ENCODE measurements at places on chromosomes 5 and 9. TPM values are rescaled to one million over a fixed set of nuclear protein-coding genes. Genes with fewer than 3 reads are reported as not detected.
A peak's percentile ranks its signal among the peaks of the same experiment; 100 is the strongest.

DNA sequence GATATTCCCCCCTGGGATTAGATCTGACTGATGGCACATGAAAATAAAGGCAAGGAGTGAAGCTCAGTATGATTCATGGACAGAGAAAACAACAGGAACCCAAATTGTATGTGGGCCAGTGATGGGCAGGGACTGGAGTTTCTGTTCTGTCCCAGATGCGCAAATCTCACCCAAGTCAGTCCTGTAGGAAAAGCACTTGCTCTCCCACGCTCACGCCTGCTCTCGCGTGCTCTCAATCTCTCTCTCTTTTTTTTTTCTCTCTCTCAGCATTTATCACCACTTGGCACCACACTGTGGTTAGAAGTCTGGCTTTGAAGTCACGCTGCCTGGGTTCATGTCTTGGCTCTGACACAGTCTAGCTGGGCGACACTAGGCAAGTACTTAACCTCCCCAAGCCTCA is 106.5 kb upstream of the LRRTM2 start:
- peak overlapping the region; percentile 9 for H3K27ac ChIP-seq
- H3K4me3 ChIP-seq: no peak overlapping the region
- H3K36me3 ChIP-seq: no peaks in the 10 kb centered on the region
- H3K4me1 ChIP-seq: no peaks in the 10 kb centered on the region
- DNase-seq: no peak

- no peak overlapping the region for H3K4me3 ChIP-seq
- H3K4me1 ChIP-seq: no peaks in the 10 kb centered on the region
- DNase-seq: no peak
- H3K36me3 ChIP-seq: no peaks in the 10 kb centered on the region
Observed at GRCh38 chr9:131477816-131478419, 24.8 kb upstream of the POMT1 start.

GRCh38 chr9:5205071-5205470 is 19.6 kb upstream of the INSL6 start:
- H3K27ac ChIP-seq: no peak overlapping the region
- no peak overlapping the region for H3K4me3 ChIP-seq
- no peaks in the 10 kb centered on the region for H3K27me3 ChIP-seq
- DNase-seq: no peak
- no peaks in the 10 kb centered on the region for H3K36me3 ChIP-seq

DNA sequence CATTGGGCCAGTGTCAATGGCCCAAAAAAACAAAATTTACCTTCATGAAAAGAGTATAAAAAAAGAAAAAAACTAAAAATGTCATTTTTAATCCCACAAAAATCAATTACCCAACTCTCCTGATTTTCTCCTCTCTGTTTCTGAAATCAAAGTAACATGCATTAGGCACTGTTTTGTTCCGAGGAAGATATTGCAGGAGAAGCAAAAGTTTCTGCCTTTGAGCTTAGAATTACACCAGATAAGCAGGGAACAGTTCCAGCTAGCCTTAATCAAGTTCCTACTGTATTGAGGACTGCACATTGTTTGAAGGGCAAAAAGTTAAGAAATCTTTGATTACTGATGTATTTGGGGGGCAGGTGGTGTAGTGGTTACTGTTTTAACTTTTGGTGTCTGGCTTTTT is 1.1 kb upstream of the PRKAA1 start:
- H3K27ac ChIP-seq: peak overlapping the region; percentile 98
- peak overlapping the region; percentile 70 for H3K4me3 ChIP-seq
- H3K27me3 ChIP-seq: no peaks in the 10 kb centered on the region

DNA sequence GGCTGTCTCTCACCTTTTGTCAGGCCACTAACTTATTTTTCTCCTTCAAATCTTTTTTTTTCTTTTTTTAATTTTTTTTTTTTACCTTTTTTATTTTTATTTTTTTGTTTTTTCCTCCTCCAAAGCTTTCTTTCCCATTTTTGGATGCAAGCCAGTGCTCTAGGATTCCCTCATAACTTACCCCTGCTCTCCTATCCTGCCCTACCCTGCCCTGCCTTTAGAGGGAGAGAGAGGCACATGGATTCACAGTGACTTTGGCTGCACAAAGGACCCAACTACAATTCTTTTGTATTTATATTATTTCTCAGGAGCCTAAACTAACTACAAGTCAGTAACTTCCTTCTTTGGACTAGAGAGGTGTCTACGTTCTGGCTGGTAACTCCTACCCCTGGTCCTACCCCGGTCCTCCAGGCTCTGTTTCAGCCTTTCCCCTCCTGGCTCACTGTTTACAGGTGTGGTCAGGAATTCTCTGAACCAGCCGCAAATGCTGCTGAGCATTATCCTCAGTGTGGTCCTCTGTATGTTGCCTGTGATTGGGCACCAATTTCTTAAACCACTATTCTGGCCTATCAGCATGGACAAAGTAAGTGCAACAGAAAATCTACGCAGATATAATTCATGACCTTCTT is 8.4 kb upstream of the RUSC2 start:
- no peak overlapping the region for H3K27ac ChIP-seq
- no peak overlapping the region for H3K4me3 ChIP-seq
- peak; percentile 26 for DNase-seq
- no peaks in the 10 kb centered on the region for H3K4me1 ChIP-seq
- H3K36me3 ChIP-seq: no peaks in the 10 kb centered on the region

GRCh38 chr5:88660947-88661805 is 221.8 kb downstream of the MEF2C start:
- peak; percentile 39 for DNase-seq
- H3K36me3 ChIP-seq: no peaks in the 10 kb centered on the region
- no peaks in the 10 kb centered on the region for H3K4me1 ChIP-seq
- H3K27ac ChIP-seq: no peak overlapping the region

- H3K27ac ChIP-seq: no peak overlapping the region
- no peak overlapping the region for H3K4me3 ChIP-seq
- no peaks in the 10 kb centered on the region for H3K27me3 ChIP-seq
- no peaks in the 10 kb centered on the region for H3K4me1 ChIP-seq
Observed at GRCh38 chr5:180018347-180019060, 53.1 kb downstream of the RNF130 start.

GRCh38 chr5:1768283-1769000 is 31.2 kb downstream of the MRPL36 start:
- DNase-seq: no peak
- no peaks in the 10 kb centered on the region for H3K4me1 ChIP-seq
- H3K27me3 ChIP-seq: no peaks in the 10 kb centered on the region
- no peak overlapping the region for H3K27ac ChIP-seq

GRCh38 chr5:80654054-80654390 is 430 bp upstream of the MSH3 start:
- DNase-seq: no peak
- H3K27ac ChIP-seq: no peak overlapping the region
- H3K4me1 ChIP-seq: no peaks in the 10 kb centered on the region
- H3K4me3 ChIP-seq: peak overlapping the region; percentile 93

DNA sequence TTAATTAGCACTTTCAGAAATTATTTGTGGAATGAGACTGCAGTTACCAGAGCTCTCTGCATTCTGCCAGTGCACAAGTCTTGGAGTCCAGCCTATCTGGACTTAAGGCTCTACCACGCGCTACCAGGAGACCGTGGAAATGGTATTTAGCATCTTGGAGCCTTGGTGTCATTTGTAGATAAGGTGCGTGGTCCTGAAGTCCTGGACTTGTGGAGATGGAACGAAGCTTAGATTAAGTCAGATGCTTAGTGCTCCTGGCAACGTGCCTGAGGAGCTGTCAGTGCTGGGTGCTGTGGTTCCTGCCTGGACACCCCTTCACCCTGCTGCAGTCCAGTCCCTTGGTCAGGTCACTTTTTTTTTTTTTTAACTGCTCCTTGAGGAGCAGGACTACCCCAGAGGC is 59.7 kb downstream of the RCL1 start:
- no peaks in the 10 kb centered on the region for H3K27me3 ChIP-seq
- DNase-seq: no peak
- no peak overlapping the region for H3K27ac ChIP-seq
- no peaks in the 10 kb centered on the region for H3K36me3 ChIP-seq
- no peaks in the 10 kb centered on the region for H3K4me1 ChIP-seq

GRCh38 chr9:135980926-135981630 is 19.9 kb upstream of the UBAC1 start:
- H3K4me3 ChIP-seq: no peak overlapping the region
- H3K36me3 ChIP-seq: no peaks in the 10 kb centered on the region
- no peaks in the 10 kb centered on the region for H3K4me1 ChIP-seq
- no peaks in the 10 kb centered on the region for H3K27me3 ChIP-seq

DNA sequence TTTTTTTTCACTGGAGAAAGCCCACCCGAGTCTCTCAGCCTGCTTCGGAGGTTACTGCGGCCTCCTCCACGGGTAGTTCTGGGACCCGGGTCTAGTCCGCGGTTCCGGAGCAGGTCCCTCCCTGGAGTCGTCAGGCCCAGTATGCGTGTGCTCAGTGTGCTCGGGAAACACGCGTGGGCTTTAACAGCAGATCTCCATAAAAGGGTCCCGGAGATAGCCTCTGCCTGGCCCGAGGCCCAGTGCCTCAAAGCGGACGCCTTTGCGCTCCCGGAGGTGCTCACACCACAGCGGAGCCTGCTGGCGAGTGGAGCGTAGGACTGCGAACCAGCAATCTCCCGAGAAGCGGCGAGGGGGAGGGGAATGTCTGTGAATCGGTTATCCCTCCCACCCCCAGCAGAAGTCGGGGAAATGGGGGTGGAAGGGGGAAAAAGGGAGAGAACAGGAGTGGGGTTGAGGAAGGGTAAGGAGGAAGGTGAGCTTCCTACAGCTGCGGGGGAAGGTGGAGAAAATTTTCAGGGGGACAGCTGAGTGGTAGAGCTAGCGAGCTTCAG is 28.7 kb downstream of the CDKN2A start:
- no peaks in the 10 kb centered on the region for H3K36me3 ChIP-seq
- no peak overlapping the region for H3K4me3 ChIP-seq
- peaks cover 22% of the 10 kb centered on the region for H3K27me3 ChIP-seq

- no peak overlapping the region for H3K27ac ChIP-seq
- H3K4me3 ChIP-seq: no peak overlapping the region
- no peak for DNase-seq
- H3K36me3 ChIP-seq: no peaks in the 10 kb centered on the region
- no peaks in the 10 kb centered on the region for H3K27me3 ChIP-seq
Observed at GRCh38 chr9:78097541-78097940, 65.9 kb upstream of the GNAQ start.

DNA sequence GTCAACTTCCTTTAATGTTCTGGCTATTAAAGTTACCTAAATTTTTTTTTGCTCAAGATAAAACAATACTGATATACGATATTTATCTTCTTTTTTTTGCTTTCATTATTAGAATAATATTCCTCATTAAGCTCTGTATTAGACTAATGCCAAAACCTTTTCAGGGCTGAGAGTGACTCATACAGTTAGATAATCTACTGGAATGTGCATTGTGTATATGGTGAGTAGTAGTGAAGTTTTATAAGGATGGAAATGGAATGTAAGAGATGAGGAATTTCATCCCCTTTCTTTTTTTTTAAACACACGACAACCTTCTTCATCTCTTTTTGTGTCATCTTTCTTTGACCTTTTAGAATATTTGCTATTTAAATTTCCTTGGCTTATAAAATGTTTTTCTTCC is 268.6 kb downstream of the ISL1 start:
- H3K4me3 ChIP-seq: no peak overlapping the region
- H3K27me3 ChIP-seq: no peaks in the 10 kb centered on the region
- no peaks in the 10 kb centered on the region for H3K4me1 ChIP-seq
- no peak overlapping the region for H3K27ac ChIP-seq

- no peak overlapping the region for H3K4me3 ChIP-seq
- no peaks in the 10 kb centered on the region for H3K27me3 ChIP-seq
- H3K27ac ChIP-seq: no peak overlapping the region
- H3K36me3 ChIP-seq: no peaks in the 10 kb centered on the region
Observed at GRCh38 chr9:98402019-98402840, 146.8 kb upstream of the TBC1D2 start.

DNA sequence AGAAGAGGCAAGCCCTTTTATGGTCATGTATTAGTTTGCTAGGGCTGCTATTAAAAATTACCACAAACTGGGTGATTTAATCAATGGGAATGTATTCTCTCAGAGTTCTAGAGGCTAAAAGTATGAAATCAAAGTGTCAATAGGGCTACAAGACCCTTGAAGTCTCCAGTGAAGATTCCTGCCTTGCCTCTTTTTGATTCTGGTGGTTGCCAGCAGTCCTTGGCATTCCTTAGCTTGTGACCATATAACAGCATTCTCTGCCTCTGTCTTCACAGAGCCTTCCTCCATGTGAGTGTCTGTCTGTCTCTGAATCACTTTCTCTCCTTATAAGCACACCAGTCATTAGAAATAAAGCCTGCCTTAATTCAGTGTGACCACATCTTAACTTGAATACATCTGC is 282.7 kb downstream of the KCNN2 start:
- no peaks in the 10 kb centered on the region for H3K27me3 ChIP-seq
- DNase-seq: no peak
- no peaks in the 10 kb centered on the region for H3K4me1 ChIP-seq
- H3K27ac ChIP-seq: no peak overlapping the region
- no peak overlapping the region for H3K4me3 ChIP-seq

- DNase-seq: no peak
- no peaks in the 10 kb centered on the region for H3K36me3 ChIP-seq
- H3K4me3 ChIP-seq: no peak overlapping the region
- no peaks in the 10 kb centered on the region for H3K4me1 ChIP-seq
- H3K27me3 ChIP-seq: no peaks in the 10 kb centered on the region
- H3K27ac ChIP-seq: no peak overlapping the region
Observed at GRCh38 chr9:101635473-101635872, 40.7 kb upstream of the PPP3R2 start.

DNA sequence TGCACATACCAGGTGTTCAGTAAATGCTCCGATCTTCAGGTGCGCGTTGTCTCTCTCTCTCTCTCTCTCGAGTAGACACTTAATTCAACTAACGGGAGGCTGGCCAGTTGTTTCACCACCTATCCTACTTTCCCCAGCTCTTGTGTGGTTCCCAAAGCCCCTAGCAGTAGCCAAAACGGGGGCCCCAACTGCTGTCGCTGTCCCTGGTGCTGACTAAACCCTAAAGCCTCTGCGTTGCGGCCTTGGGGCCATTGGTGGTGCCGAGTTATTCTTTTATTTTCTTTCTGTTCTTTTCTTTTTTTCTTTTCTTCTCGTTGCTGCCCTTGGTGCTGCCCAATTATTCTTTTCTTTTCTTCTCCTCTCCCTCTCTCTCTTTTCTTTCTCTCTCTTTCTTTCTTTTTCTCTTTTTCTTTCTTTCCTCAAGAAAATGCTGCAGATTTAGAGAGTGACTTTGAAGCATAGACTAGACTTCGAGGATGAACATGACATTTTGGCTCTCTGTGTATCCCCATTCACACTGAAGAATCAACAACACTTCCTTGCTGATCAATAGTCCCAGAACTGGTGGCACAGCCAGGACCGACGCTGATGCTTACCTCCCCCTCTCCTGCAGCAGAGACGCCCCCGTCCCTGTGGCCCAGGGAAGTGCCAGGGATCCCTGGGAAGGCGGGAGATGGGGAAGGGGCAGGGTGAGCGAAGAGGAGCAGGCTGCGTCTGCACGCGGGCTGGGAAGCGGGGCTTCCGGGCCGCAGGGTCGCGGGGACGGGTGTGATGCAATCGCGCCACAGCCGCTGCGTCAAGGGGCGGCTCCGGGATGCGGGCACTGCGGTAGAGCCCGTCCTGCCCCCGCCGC is at the start of gene FBLL1:
Gene FBLL1, plus strand, starts transcription at position 785 of the 853 bp plus-strand sequence. CDS start 200 bp downstream, outside the sequence.
- H3K27ac ChIP-seq: no peak within 1 kb of the TSS
- no peaks in the 10 kb centered on the region for H3K4me1 ChIP-seq
- no peaks in the 10 kb centered on the region for H3K36me3 ChIP-seq
- no peak for DNase-seq
- peaks cover 6% of the 10 kb centered on the region for H3K27me3 ChIP-seq

OSMR gene
- 33.5 TPM for total RNA-seq

TXNDC8 gene
- not detected for total RNA-seq

BAAT gene
- total RNA-seq: not detected

MARCHF11 gene
- not detected for total RNA-seq

WNK2 gene
- total RNA-seq: 31.9 TPM
